ENCODE measurements at places on chromosomes 1 and 21.
A peak's percentile ranks its signal among the peaks of the same experiment; 100 is the strongest.

GRCh38 chr1:211621447-211622198, 42.7 kb upstream of the SLC30A1 start:
- no peak for DNase-seq

GRCh38 chr1:94755675-94756074, 64.5 kb upstream of the SLC44A3 start:
- no peak for DNase-seq

DNA sequence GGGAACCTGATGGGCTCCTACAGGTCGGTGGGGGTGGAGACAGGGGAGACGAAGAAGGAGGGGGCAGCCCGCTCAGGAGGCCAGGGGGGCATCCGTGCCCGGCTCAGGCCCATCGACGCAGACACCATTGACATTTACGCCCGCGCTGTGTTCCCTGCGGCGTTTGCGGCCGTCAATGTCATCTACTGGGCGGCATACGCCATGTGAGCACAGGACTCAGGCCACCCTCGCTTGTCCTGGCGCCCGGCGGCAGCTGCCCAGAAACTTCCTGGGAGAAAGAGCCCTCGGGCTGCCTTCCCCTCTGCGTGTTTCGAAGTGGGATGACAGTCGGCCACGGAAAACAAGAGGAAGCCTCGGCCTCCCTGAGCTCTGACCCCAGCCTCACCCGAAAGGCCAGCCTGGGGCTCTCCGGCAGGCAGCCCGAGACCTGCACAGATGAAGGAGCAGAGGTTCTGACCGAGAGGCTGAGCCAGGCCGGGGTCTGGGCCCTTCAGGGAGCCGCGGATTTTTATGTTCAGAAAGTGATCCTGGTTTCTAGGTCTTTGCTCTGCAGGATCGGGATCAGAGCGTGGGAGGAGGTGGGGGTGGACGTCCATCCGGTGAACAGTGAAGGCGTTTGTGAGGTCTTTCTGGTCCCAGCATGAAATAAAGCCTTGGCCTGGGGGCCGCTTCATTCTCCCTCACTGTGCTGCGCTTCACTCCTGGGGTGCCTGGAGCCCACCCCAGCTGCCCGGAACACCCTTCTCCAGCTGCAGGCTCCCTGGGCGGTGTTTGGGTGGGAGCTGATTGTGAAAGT, 11.1 kb downstream of the GABRD start:
- DNase-seq, result no peak

DNA sequence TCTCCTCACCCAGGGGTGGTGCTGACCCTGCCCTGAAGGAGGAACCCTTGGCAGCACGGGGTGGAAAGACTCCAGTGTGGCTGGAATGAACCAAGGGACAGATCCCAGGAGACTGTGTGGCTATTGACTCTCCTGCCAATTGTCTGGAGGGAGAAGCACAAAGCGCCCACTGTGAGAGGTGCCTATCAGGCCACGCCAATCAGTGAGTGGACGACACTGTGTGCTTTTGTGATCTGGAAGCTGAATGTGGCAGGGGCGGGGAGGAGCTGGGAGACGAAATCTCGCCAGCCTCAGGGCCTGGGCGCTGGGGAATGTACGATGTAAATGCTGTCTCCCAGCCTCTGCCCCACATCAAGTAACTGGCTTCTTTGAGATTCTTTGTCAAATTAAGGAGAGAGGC, 167.1 kb downstream of the ZBTB18 start:
- DNase-seq, result no peak

DNA sequence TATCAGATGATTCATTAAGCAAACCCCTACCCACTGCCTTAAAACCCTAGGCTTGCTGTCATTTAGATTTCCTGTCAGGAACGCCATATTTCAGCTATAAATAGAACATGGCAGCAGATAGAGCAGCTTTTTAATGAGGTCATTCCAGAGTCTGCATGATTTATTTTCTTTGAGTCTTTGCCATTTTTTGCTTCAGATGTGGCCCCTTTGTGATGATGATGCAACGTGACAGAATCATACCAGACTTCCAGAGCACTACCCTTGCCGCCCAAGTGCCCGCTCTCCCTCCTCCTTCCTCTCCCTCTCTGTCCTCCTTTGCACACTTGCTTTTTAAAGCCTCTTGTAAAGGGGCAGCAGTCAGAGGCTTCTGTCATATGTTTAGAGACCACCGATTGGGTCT, 55.5 kb upstream of the TRIM67 start:
- no peak for DNase-seq

- DNase-seq, result peak; percentile 62
Measured at GRCh38 chr1:46244656-46245371, 2.7 kb upstream of the RAD54L start.

GRCh38 chr1:184910691-184911091, 63.6 kb downstream of the NIBAN1 start:
- no peak for DNase-seq

DNA sequence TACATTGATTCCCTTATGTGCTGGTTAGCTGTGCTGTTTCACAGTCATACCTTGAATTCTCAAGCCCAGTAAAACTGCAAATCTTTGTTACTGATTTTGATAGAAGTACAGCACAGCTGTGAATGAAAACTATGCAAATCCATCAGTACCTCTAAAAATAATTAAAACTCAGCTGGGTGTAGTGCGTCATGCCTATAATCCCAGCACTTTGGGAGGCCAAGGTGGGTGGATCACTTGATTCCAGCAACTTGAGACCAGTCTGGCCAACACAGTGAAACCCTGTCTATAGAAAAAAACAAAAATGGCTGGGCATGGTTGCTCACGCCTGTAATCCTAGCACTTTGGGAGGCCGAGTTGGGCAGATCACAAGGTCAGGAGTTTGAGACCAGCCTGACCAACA, 61.2 kb downstream of the NUP210L start:
- DNase-seq, result no peak

GRCh38 chr1:238955934-238956333, 430.4 kb upstream of the CHRM3 start:
- DNase-seq, result no peak

GRCh38 chr1:153687346-153688125, 9.0 kb downstream of the NPR1 start:
- DNase-seq, result peak; percentile 26

DNA sequence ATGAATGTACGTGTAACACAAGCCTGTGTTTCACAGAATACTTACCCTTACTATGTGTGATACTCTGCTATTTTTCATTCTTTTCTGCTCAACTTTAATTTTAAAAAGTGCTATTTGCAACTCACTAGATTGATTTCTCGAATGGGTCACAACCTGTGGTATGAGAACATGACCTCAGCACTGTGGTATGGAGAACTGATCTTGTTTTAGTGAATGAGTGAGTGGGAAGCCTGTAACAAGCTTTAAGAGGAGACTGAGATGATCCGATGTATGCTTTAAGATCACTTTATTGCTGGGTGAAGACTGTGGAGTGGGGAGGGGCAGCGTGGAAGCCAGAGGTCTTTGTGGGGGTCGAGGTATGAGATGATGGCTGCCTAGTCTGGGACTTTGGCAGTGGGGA, 21.6 kb downstream of the MECR start:
- DNase-seq, result no peak

DNA sequence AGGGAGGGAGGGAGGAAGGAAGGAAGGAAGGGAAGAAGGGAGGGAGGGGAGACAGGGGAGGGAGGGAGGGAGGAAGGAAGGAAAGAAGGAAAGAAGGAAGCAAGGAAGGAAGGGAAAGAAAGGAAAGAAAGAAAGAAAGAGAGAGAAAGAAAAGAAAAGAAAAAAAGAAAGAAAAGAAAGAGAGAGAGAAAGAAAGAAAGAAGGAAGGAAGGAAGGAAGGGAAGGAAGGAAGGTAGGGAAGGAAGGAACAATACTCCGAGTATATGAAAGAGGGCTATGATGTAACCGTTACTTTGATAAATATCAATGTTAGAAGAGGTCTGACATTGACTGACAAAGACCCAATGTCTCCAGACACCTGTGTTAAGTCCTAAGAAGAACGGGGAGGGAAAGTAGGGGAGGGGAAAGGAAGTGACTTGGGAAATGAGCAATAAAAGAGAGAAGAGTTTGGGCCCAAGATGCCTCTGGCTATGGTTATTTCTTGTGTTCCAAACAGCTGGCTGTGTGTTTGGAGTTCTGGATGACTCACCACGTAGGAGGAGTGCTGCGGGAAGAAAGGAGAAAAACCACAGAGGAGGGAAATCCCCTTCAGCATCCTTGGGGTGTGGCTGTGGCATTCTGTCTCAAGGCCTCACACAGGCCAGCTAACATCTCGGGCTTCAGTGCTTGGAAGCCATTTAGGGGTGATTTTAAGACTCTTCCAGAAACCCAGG, 37.0 kb upstream of the RXRG start:
- no peak for DNase-seq

DNA sequence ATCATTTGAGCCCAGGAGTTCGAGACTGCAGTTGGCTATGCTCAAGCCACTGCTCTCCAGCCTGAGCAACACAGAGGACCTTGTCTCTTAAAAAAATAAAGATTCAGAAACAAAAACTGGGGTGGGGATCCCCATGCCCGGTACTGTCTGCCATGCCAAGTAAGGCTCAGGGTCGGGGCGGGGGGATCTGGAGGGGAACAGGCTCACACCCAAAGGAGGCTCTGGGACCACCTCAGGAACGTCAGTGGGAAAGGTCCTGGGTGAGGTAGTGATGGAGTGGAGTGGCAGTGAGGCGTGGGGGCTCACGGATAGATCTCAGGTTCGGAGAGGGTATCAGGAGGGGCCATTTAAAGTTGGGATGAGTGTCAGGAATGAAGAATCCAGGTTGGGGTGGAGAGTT, 765 bp upstream of the S100A4 start:
- no peak for DNase-seq

- DNase-seq, result no peak
Measured at GRCh38 chr1:227170361-227171166, 147.7 kb downstream of the CDC42BPA start.

GRCh38 chr21:31554511-31555022, 104.9 kb upstream of the SOD1 start:
- peak; percentile 64 for DNase-seq

- DNase-seq, result no peak
Measured at GRCh38 chr21:21682172-21682571, 684.0 kb downstream of the NCAM2 start.

DNA sequence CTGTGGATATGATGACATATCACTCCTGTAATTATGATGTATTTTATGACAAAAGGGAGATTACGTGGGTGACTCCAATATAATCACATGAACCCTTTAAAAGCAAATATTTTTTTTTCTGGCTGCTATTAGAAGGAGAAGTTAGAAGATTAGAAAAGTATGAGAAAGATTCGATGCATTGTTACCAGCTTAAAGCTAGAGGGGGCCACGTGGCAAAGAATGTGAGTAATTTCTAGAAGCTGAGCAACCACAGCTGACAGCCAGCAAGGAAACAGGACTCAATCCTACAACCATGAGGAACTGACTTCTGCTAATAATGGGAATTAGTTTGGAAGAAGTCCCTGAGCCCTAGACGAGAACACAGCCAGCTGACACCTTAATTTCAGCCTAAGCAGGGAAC, 56.3 kb upstream of the C1orf87 start:
- DNase-seq, result no peak

- no peak for DNase-seq
Measured at GRCh38 chr1:215543191-215543606, 23.9 kb upstream of the KCTD3 start.

DNA sequence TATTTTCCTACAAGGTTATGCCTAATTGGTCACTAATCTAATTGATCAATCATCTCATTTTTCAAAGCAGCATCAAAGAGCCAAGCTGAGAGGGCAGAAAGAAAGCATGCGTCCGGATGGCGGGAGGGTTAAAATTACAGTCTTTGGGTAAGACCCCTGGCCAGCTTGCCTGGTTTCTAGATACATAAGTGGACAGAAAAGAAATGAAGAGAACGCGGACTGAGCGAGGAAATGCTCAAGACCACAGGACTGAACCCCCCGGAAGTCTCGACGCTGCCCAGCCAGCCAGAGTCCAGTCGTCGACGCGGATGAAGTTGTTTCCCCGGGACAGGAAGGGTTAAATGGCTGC, 297.2 kb downstream of the OMA1 start:
- DNase-seq, result no peak

GRCh38 chr1:53945183-53945432, 391 bp downstream of the IFT25 start:
- no peak for DNase-seq

DNA sequence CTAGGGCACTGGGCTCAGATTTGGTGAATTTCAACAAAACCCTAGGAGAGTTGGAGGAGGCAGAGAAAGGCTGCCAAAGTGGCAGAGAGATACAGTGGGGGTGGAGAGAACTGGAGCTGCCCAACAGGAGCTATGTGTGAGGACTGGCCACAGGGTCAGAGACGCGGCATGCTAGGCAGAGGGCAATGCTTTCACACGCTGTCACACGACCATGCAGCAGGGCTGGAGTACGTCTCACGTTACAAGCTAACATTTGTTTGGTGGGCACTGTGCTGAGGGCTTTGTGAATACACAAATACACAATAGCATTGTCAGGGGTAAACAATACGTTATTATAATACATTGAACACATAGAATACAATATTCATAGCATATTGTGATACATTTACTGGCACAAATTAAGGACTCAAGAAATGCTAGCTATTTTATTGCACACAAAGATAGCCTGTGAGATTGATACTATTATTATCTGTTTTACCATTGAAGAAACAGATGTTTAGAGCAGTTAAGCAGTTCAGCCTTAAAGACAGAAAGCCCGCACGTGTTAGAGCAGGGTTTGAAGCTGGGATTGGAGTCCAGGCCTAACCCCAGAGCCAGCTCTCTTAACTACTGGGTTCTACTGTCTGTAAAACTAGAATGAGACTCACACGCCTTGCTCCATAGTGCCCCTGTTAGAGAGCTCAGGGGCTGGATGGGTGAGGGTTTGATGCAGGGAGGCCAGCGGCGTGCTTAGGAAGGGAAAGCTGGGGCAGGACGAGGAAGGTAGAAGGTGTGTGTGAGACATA, 4.5 kb downstream of the RAB7B start:
- DNase-seq, result no peak

GRCh38 chr1:169020684-169021083, 85.8 kb upstream of the ATP1B1 start:
- no peak for DNase-seq

DNA sequence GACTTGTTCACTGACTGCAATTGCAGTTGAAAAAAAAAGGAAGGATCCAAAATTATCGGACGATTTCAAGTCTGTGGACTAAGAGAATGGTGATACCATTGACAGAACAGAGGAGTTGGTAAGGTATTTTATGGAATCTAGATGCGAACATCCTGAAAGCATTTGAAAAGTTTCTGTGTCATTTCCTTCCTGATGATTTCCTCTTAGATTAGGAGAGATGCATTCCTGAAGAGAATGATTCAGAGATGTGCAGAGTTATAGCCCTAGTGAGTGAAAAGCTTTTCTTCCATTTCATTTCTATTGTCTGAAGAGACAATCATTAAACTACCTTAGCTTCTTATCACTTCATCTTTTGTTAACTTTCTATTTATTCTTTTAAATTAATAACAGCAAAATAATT, 200.0 kb downstream of the KCNK2 start:
- DNase-seq, result no peak

- DNase-seq, result no peak
Measured at GRCh38 chr1:115302390-115302961, 35.6 kb downstream of the NGF start.

GRCh38 chr1:7967196-7967595, 5.7 kb downstream of the PARK7 start:
- DNase-seq, result no peak

DNA sequence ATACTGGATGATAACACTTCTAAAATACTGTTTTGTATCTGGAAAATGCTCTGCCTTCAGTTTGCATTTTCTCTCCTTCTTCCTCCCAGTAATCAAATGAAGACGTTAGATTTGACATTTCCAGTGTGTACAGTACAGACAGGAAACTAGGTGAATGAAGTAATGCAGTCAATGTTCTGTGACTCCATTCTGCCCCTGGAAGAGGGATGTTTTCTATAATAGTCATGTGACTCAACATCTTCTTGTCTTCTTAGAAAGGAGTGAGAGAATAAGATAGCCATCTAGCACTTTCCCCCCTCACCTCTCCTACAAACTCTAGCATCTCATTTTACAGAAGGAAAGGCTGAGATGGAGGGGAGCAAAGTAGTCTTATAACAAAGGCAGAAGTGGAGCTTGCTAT, 77.6 kb downstream of the DDR2 start:
- no peak for DNase-seq

Data from GM13976 (cell line).